ENCODE measurements at places on chromosomes 12 and 14. TPM values are rescaled to one million over a fixed set of nuclear protein-coding genes. Genes with fewer than 3 reads are reported as not detected.

OR4E2 gene
- not detected for total RNA-seq

GRCh38 chr14:61132894-61133293 is 148.2 kb downstream of the TMEM30B start:
- no peak for DNase-seq

- DNase-seq, result no peak
Observed at GRCh38 chr12:11693601-11694000, 44.1 kb downstream of the ETV6 start.

- no peak for DNase-seq
Observed at GRCh38 chr12:64172143-64172970, 49.7 kb downstream of the KICS2 start.

GRCh38 chr14:105085766-105086165 is 20.5 kb upstream of the GPR132 start:
- DNase-seq, result no peak

DTX1 gene
- total RNA-seq, result 7.0 TPM

GRCh38 chr14:104514156-104514848 is 65.3 kb upstream of the C14orf180 start:
- DNase-seq, result no peak

NTS gene
- total RNA-seq, result 0.40 TPM

DNA sequence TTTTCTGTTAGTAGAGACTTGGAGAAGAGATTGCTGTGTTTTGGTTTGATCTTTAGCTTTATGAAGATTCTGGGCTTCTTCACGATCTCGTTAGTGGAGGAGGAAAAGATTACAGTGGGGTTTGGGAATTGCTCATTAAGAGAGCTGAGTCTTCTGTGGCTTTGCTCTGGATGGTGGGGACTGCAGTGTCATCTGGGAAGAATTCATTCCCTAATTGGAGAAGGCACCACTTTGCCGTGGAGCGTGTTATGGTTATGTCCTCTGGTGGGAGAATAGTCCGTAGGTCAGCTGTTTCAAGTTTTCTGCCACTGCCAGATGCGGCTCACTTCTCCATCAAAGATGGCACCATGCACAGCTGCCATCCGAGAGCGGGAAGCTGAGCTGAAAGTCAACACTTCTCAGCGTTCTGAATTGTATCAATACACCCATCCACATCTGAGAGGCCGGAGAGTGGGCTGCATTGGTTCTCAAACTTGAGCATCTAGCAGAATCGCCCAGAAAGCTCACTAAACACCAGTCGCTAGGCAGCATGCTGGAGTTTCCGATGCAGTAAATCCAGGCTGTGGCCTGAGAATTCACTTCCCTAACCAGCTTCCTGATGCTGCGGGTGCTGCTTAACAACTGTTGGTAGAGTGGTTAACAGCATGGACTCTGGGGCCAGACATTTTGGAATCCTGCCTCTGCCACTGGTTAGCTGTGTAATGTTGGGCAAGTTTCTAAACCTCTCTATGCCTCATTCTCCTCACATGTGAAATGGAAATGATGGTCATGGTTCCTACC is 117.8 kb downstream of the PLXNC1 start:
- no peak for DNase-seq

- no peak for DNase-seq
Observed at GRCh38 chr12:34257093-34257492, 234.8 kb downstream of the ALG10 start.

DNA sequence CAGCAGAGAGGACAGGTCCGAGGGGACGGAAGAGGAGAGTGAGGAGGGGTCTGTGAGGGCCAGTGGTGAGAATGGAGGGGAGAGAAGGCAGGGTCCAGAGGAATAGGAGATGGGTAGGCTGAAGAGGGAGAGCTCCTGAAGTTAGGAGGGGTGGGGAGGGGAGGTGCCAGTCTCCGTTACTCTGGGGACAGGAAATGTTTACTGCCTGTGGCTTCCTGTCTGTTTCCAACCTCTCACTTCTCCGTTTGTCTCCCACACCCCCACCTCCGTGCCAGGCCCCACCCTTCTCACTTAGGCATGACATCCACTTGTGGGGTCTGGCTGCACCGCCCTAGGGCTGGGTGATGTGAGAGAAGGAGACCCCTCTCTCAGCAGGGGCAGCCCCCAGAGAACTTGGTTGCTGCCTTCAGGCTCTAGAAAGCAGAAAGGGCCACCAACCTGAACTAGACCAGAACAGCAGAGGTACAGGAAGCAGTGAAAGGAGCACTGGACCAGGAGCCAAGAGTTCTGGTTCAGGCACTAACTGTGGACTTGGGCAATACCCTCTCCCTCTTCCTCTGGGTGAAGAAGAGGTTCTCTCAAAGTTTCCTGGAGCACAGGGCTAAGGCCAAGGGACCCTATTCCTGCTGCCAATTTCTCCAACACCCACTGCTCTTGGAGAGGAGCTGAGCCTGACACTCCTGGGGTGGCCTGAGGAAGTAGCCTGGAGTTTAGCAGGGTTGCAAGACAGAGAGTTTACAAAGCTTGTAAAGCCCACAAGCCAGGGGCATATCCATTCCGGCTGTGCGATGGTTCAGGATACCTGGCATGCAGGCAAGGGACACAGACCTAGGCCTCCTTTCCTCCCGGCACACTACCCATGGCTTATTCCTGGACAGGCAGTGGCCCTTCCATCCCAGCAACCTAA is 5.5 kb downstream of the ITGA5 start:
- no peak for DNase-seq

DNA sequence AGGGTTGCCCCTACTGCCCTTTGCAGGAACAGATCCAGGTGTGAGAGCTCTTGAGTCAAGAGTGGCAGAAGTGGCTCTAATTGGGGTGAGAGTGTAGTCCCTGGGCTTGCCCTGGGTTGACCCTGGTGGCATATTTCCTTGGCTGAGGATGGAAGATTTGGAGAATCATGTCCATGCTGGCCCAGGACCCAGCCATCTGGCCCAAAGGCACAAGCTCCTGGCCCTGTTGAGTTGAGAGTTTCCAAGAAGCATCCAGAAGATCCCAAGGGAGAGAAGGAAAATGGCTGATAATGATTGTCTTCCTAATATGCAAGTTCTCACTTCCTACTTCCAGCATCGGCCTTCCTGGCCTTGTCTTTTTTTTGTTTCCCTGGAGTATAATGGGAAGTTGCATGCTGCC is 55.5 kb upstream of the SRSF5 start:
- DNase-seq, result peak; percentile 65

INHBC gene
- not detected for total RNA-seq

GRCh38 chr14:38129705-38130104 is 78.0 kb upstream of the SSTR1 start:
- no peak for DNase-seq

Data from upper lobe of left lung (tissue), 6 donors.